ENCODE measurements at places on chromosomes 5 and 9. TPM values are rescaled to one million over a fixed set of nuclear protein-coding genes. Genes with fewer than 3 reads are reported as not detected.

- no peak overlapping the region for H3K27ac ChIP-seq
- H3K36me3 ChIP-seq: no peaks in the 10 kb centered on the region
- no peak for DNase-seq
- H3K4me1 ChIP-seq: peaks cover 4% of the 10 kb centered on the region
- no peak overlapping the region for H3K4me3 ChIP-seq
- peaks cover 19% of the 10 kb centered on the region for H3K27me3 ChIP-seq
Measured at GRCh38 chr5:132797651-132798050, 15.5 kb upstream of the SOWAHA start.

SIT1 gene
- 102 TPM for total RNA-seq

GRCh38 chr5:86979811-86980411 lies 287.8 kb upstream of the RASA1 start:
- H3K4me1 ChIP-seq: no peaks in the 10 kb centered on the region
- no peak for DNase-seq
- H3K27me3 ChIP-seq: peaks cover 9% of the 10 kb centered on the region
- H3K36me3 ChIP-seq: no peaks in the 10 kb centered on the region

- DNase-seq: no peak
- peaks cover 5% of the 10 kb centered on the region for H3K27me3 ChIP-seq
- no peak overlapping the region for H3K27ac ChIP-seq
- peaks cover 1% of the 10 kb centered on the region for H3K36me3 ChIP-seq
- H3K4me3 ChIP-seq: no peak overlapping the region
Measured at GRCh38 chr5:143613329-143613728, 198.6 kb upstream of the HMHB1 start.

- no peak overlapping the region for H3K4me3 ChIP-seq
- H3K27me3 ChIP-seq: no peaks in the 10 kb centered on the region
- DNase-seq: no peak
- H3K4me1 ChIP-seq: peaks cover 15% of the 10 kb centered on the region
- no peak overlapping the region for H3K27ac ChIP-seq
Measured at GRCh38 chr5:87109746-87110145, 157.9 kb upstream of the RASA1 start.

DNA sequence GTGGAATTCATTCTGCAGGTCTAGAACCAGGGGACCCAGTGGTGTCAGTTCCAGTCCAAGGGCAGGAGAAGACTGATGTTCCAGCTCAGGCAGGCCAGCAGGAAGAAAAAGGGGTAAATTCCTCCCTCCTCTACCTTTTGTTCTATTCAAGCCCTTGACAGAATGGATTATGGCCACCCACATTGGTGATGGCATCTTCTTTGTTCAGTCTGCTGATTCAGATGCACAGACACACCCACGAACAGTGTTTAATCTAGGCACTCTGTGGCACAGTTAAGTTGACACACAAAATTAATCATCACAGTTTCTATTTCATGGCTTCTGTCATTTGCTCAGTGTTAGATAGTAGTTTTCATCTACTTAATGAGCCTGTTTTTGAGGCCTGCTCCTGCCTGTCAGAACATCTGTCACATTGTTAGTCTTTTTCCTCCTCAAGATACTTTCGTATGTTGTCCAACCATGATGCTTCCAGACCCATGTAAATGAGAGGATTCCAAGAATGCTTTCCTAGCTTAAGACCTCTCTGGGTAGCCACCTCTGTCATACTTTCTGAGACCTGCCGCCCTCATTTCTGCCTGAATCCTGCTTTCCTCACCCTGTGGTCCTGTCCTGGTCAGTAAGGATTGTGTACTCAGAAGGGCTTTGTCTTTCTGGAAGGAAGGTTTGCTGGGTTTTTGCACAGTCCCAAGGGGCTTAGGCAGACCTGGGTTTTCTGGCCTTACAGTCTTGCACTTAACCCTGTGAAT lies 72.5 kb downstream of the SPIN1 start:
- peaks cover 10% of the 10 kb centered on the region for H3K36me3 ChIP-seq
- H3K4me1 ChIP-seq: peaks cover 13% of the 10 kb centered on the region
- no peaks in the 10 kb centered on the region for H3K27me3 ChIP-seq
- DNase-seq: peak; percentile 47
- no peak overlapping the region for H3K4me3 ChIP-seq
- peak overlapping the region; percentile 35 for H3K27ac ChIP-seq

DNA sequence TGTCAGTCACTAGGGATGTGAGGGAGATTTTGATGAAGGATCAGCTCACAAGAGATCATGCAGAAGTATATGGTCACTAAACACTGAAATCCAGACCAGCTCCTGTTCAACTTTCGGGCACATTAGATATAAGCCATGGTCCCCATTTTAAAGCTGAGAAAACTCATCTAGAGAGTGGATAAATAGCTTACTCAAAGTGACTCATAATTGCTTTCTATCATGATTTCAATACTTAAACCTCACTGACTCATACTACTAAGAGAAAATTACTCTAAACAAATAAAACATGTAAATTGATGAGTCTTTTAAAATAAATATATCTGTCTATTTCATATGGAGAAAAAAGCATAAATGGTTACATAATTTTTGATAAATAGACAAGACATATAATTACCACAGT lies 567.7 kb downstream of the TLR4 start:
- H3K27me3 ChIP-seq: no peaks in the 10 kb centered on the region
- DNase-seq: no peak
- H3K27ac ChIP-seq: no peak overlapping the region
- no peak overlapping the region for H3K4me3 ChIP-seq

- no peak for DNase-seq
- no peaks in the 10 kb centered on the region for H3K36me3 ChIP-seq
- H3K4me3 ChIP-seq: peak within 1 kb of the TSS; percentile 19
- peaks cover 27% of the 10 kb centered on the region for H3K27me3 ChIP-seq
- peaks cover 2% of the 10 kb centered on the region for H3K4me1 ChIP-seq
Measured at GRCh38 chr9:122228568-122229484, at the start of gene LHX6. Gene LHX6 (minus strand): TSS chr9:122228957. CDS start chr9:122228740, 217 bp downstream.

HRH2 gene
- 24.5 TPM for total RNA-seq

DNA sequence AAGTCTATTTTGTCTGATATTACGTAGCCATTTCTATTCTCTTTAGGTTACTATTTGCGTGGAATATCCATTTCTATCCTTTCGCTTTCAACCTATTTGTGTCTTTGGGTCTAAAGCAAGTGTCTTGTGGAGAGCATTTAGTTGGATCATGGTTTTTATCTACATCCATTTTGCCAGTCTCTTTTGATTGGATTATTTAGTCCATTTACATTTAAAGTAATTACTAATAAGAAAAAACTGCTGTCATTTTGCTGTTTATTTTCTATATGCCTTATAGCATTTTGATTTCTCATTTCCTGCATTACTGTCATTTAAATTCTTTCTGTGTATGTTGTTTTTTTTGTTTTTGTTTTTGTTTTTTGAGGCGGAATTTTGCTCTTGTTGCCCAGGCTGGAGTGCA lies 26.0 kb upstream of the UBQLN1 start:
- peaks cover 8% of the 10 kb centered on the region for H3K4me1 ChIP-seq
- H3K36me3 ChIP-seq: peaks cover 5% of the 10 kb centered on the region
- H3K27me3 ChIP-seq: no peaks in the 10 kb centered on the region
- DNase-seq: no peak
- no peak overlapping the region for H3K27ac ChIP-seq
- H3K4me3 ChIP-seq: no peak overlapping the region

CER1 gene
- total RNA-seq: not detected

DNA sequence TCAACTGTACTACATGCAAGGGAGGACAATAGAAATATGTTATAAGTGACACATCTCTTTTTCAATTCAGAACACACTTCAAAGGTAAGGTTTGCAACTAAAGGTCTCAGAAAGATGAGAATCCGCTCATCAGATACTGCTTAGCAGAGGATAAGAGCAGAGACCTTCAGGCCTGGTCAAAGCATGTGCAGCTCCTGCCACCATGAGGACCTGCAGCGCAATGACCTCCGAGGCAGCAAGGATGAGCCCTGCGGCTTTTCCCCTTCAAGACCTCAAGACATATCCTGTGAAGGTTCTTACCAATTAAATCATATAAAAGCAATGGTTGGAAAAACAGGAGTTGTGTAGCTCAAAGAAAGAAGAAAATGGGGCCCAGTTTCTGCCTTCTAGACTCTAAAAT lies 135.8 kb downstream of the TRIM36 start:
- H3K4me3 ChIP-seq: no peak overlapping the region
- H3K27me3 ChIP-seq: peaks cover 5% of the 10 kb centered on the region

- DNase-seq: no peak
- peaks cover 67% of the 10 kb centered on the region for H3K36me3 ChIP-seq
- H3K4me3 ChIP-seq: no peak overlapping the region
- H3K27ac ChIP-seq: no peak overlapping the region
- no peaks in the 10 kb centered on the region for H3K27me3 ChIP-seq
Measured at GRCh38 chr5:53678981-53679660, 118.7 kb downstream of the NDUFS4 start.

- no peaks in the 10 kb centered on the region for H3K36me3 ChIP-seq
- peaks cover 16% of the 10 kb centered on the region for H3K27me3 ChIP-seq
- no peak overlapping the region for H3K27ac ChIP-seq
- H3K4me3 ChIP-seq: no peak overlapping the region
- no peak for DNase-seq
Measured at GRCh38 chr5:10825897-10826644, 65.0 kb upstream of the DAP start.

SLC31A2 gene
- total RNA-seq: 3.4 TPM

GABRA6 gene
- total RNA-seq: not detected

GRCh38 chr5:119418606-119419100 lies 33.6 kb upstream of the HSD17B4 start:
- H3K27ac ChIP-seq: no peak overlapping the region
- H3K4me3 ChIP-seq: no peak overlapping the region
- no peaks in the 10 kb centered on the region for H3K27me3 ChIP-seq

DNA sequence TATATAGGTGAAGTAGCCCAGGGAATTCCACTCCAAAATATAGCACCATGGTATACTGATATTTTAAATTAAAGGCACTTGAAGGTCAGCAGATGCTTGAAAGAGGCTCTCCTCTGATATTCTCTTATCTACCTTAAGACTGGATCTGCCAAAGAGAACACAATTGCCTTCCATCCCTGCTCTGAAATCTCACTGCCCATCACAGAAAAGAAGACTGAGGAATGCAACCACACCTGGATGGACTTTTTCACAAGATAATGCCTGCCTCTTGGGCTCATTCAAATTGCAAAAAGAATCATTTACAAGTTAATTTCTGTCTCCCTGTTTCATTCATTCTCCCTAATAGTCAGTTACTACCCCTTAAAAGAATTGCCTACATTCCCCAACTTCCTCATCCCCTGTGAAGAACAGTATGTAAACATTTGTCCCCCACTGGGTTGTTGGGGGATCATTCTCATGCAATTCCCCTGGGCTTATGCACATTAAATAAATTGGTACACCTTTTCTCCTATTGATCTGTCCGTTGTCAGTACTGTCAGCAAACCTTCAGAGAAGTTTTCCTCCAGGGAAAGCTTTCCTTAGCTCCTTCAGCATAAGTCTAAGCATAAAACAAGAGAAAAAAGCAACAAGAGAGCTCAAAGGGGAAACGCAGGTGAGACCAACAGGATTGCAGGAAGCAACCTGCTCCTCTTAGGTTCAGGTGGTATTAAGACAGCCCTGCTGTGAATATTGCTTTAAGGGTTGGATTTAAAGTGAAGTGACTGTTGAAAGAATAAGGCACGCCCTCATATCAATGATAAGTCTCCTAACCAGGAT lies 171.4 kb upstream of the SLC30A5 start:
- no peaks in the 10 kb centered on the region for H3K36me3 ChIP-seq
- no peaks in the 10 kb centered on the region for H3K4me1 ChIP-seq
- H3K27ac ChIP-seq: no peak overlapping the region
- H3K4me3 ChIP-seq: no peak overlapping the region

Measured in activated CD8-positive, alpha-beta T cell treated with anti-CD3 and anti-CD28 coated beads for 36 hours (primary cell).